ENCODE measurements at places on chromosomes 11 and 22. TPM values are rescaled to one million over a fixed set of nuclear protein-coding genes. Genes with fewer than 3 reads are reported as not detected.

The PRG3 gene
- total RNA-seq = not detected

The LDLRAD3 gene
- total RNA-seq = 5.8 TPM

The ALDH3B1 gene
- 12.3 TPM for total RNA-seq

- no peak overlapping the region for H3K4me3 ChIP-seq
- peak; percentile 76 for DNase-seq
- H3K27ac ChIP-seq = no peak overlapping the region
- no peaks in the 10 kb centered on the region for H3K36me3 ChIP-seq
Observed at GRCh38 chr11:45252134-45252856, 33.8 kb downstream of the SYT13 start.

DNA sequence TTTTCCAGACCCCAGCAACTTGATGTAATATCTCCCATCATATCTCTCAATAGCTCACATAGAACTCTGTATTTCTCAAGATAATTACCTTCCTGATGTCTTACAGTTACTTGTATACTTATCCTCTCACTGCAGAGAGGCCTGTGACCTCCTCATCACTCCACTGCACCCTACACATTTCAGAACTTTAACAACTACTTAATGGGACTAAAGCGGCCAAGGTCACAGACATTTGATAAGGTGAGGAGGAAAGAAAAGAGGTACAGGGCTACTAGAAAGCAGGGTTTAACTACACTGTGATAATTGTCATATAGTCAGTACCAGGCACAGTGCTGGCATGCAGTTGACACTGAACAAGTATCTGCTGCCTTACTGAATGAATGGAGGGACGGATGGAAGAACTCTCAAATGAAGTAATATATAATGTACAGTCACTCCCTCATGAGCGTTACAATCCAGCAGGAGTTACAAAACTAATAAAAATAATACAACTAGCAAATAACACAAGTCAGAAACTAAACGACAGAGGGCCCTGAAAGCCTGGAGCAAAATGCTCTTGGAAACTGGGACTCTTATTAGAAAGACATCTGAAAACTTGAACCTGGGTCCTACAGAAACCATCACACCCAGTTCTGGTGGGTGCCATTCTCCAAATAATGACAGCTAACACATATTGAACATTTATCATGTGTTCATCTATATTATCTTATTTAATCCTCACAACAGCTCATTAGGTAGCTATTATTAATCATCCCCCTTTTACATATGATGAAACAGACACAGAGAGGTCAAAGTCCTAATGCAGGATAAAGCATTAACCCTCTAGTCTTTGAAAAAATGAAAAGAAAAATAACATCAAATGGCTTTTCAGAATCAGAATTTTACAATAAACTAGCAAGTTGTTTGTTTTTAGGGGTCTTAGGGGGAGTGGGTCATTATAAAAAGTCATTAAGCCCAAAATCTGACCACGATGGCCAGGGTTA is 14.3 kb downstream of the PI4KA start:
- no peak for DNase-seq
- no peaks in the 10 kb centered on the region for H3K27me3 ChIP-seq
- no peak overlapping the region for H3K27ac ChIP-seq
- no peak overlapping the region for H3K4me3 ChIP-seq

- no peak overlapping the region for H3K27ac ChIP-seq
- H3K27me3 ChIP-seq = no peaks in the 10 kb centered on the region
- H3K4me3 ChIP-seq = no peak overlapping the region
- no peaks in the 10 kb centered on the region for H3K36me3 ChIP-seq
- H3K4me1 ChIP-seq = no peaks in the 10 kb centered on the region
Observed at GRCh38 chr22:40542821-40543540, 93.5 kb downstream of the MRTFA start.

GRCh38 chr11:60431251-60431650 is 1.9 kb downstream of the MS4A5 start:
- no peaks in the 10 kb centered on the region for H3K36me3 ChIP-seq
- H3K27me3 ChIP-seq = no peaks in the 10 kb centered on the region
- H3K4me3 ChIP-seq = no peak overlapping the region
- H3K27ac ChIP-seq = no peak overlapping the region

GRCh38 chr11:98874050-98874449 is 146.7 kb upstream of the CNTN5 start:
- DNase-seq = no peak
- no peaks in the 10 kb centered on the region for H3K4me1 ChIP-seq
- no peaks in the 10 kb centered on the region for H3K27me3 ChIP-seq
- no peaks in the 10 kb centered on the region for H3K36me3 ChIP-seq

GRCh38 chr22:20952544-20953341 is 14.3 kb upstream of the AIFM3 start:
- H3K27ac ChIP-seq = peak overlapping the region; percentile 13
- peaks cover 6% of the 10 kb centered on the region for H3K36me3 ChIP-seq
- DNase-seq = no peak
- H3K27me3 ChIP-seq = no peaks in the 10 kb centered on the region
- no peak overlapping the region for H3K4me3 ChIP-seq

DNA sequence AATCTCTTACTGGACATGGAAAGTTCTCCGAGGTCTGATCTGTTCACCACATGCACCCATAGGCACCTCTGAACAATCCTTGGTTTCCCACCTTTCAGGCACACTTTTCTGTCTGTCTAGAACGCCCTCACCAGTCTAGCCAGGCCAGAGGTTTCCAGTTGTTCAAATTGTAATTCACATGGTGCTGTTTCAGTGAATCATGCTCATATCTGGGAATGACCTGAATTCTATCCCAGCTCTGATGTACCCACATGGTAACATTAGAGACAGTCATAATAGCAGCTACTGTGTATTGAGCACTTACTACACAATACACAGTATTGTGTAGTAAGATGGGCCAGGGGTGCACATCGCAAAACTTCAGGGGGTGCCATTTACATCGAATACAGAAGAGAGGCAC is 138.2 kb downstream of the COMMD9 start:
- H3K4me1 ChIP-seq = no peaks in the 10 kb centered on the region
- DNase-seq = no peak
- H3K27me3 ChIP-seq = no peaks in the 10 kb centered on the region
- no peaks in the 10 kb centered on the region for H3K36me3 ChIP-seq

GRCh38 chr11:122187373-122188165 is 71.6 kb upstream of the BLID start:
- DNase-seq = no peak
- no peaks in the 10 kb centered on the region for H3K36me3 ChIP-seq
- no peaks in the 10 kb centered on the region for H3K27me3 ChIP-seq
- no peak overlapping the region for H3K27ac ChIP-seq
- no peaks in the 10 kb centered on the region for H3K4me1 ChIP-seq

DNA sequence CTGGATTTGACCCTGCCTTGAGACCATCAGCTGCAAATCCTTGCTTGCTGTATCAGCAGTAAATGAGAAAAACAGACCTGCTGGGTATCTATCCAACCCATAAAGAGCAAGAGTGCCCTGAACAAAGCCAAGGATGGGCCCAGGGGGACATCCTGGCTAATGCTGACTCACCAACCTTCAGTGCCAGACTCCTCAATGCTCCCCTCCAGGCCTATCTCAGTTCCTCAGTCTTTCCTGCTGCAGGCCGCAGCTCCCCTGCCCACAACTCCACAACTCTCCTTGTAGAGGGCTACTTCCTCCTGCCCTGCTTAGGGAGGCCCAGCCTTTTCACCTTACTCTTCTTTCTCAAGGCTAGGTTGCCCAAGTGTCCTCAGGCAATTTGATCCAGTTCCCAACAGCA is 2.6 kb downstream of the LAMTOR1 start:
- H3K4me1 ChIP-seq = peaks cover 11% of the 10 kb centered on the region
- no peaks in the 10 kb centered on the region for H3K27me3 ChIP-seq
- peaks cover 20% of the 10 kb centered on the region for H3K36me3 ChIP-seq
- H3K27ac ChIP-seq = no peak overlapping the region
- DNase-seq = no peak

DNA sequence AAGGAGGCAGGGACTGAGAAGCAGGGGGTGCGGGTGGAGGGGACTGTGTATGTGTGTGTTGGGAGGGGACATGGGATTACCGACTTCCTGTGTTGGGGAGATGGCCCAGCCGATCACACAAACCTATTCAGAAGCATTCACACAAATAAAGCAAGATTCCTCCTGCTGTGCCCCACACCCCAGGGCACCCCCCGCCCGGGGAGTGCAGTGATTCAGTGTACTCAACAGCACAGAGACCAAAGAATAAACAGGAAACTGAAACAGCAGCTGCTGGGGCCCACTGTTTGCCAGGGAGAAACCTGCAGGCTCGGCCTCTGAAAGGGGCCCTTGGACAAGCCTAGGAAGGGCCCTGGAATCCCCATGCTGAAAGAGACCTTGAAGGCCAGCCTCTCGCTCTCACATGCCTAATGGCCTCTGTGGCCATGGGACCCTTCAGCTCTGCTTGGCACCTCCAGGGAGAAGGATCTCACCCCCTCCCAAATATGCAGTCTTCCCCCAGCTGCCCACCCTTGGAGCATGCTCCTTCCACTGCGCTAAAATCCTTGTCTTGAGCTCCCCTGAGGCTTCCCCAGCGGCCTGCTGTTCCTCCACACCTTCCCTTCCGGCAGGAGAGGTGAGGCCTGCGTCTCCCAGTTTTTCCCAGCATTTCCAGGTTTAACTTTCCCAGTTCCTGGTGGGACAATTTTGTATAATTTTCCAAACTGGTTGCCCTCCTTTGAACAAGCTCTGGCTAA is 72.9 kb downstream of the CSNK2A3 start:
- no peaks in the 10 kb centered on the region for H3K36me3 ChIP-seq
- no peak overlapping the region for H3K27ac ChIP-seq
- no peaks in the 10 kb centered on the region for H3K4me1 ChIP-seq
- DNase-seq = no peak

The MUC2 gene
- 0.57 TPM for total RNA-seq

DNA sequence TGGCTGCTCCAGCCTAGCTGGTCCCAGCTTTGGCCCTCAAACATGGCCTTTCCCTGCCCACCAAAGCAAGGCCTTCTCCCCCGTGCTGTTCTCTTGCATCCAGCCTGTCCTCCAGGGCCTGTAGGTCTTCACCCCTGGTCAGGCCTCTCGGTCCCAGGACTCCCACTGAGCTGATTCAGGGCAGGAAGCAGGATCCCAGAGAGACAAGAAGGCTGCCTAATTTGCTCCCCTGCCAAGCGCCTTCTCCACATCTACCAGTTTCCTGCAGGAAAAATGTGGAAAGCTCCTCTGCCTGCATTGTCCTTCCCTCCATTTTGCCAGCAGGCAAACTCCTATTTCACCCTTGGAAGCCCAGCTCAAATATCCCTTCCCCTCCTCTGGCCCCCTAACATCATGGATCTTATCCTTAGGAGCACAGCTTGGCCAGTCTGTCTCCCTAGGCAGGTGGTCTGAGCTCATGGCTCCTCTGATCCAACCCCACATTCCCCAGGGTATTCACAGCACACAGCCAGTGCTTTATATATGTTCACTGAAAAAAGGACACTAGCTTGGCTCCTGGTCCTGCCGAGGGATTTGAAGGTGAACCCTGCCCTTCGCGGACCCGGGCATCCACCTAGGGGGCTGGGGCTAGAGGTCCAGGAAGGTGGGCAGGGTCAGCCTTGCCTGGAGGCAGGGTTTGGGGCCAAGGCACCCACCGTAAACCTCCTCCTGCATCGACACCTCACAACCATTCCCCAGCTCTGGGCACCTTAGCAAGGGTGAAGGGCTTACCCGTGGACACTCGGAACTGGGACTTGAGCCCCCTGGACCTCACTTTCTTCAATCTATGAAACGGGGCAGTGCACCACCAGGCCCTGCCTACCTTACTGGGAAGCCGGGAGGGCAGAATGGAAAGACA is 968 bp downstream of the RHBDD3 start:
- H3K4me3 ChIP-seq = peak overlapping the region; percentile 79
- no peaks in the 10 kb centered on the region for H3K36me3 ChIP-seq

DNA sequence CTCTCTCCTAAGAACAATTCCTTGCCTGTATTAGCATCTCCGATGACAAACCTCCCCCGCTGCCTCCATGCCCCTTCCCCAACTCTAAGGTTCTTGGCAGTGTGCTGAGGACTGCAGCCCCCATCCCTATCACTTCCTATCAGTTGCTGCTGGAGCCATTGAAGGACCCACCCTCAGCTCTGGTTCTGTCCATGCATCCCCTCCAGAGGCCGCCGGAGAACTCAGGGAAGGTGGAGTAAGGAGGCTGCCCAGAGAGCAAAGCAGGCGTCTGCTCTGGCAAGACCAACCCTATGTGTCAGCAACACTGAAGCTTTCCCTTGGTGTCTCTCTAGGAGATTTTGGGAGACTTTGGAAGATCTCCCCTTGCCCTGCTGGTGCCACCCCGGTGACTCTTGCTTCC is 1139.5 kb downstream of the TBC1D22A start:
- H3K4me3 ChIP-seq = no peak overlapping the region
- no peak overlapping the region for H3K27ac ChIP-seq
- H3K4me1 ChIP-seq = no peaks in the 10 kb centered on the region
- no peaks in the 10 kb centered on the region for H3K36me3 ChIP-seq

The PCF11 gene
- total RNA-seq = 22.1 TPM

The LGALS1 gene
- 15.9 TPM for total RNA-seq

DNA sequence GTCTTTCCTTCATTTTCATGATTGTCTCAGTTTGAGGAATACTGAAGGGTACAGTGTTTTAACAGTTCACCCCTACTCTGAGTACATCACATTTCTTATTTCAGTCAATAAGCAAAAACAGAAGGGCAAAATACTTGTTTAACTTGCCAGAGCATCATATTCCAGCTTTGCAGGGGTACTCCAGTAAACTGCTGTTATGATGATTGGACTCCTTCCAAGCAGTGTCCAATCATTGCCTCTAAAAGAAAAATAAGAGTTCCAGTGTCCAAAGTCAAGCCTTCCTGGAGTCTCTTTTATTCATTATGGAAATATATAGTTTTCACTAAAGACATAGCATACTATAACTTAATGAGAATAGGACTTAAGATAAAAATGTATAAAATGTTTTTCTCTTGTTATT is 105.1 kb downstream of the FANCF start:
- H3K4me3 ChIP-seq = no peak overlapping the region
- H3K27ac ChIP-seq = no peak overlapping the region
- no peaks in the 10 kb centered on the region for H3K4me1 ChIP-seq
- no peaks in the 10 kb centered on the region for H3K36me3 ChIP-seq
- DNase-seq = no peak
- H3K27me3 ChIP-seq = no peaks in the 10 kb centered on the region

- no peak for DNase-seq
- peaks cover 10% of the 10 kb centered on the region for H3K4me1 ChIP-seq
- no peaks in the 10 kb centered on the region for H3K36me3 ChIP-seq
Observed at GRCh38 chr11:35036639-35037038, 102.3 kb upstream of the CD44 start.

- no peaks in the 10 kb centered on the region for H3K27me3 ChIP-seq
- no peak overlapping the region for H3K4me3 ChIP-seq
- H3K36me3 ChIP-seq = no peaks in the 10 kb centered on the region
- DNase-seq = no peak
- H3K27ac ChIP-seq = no peak overlapping the region
Observed at GRCh38 chr11:110519796-110520195, 90.0 kb downstream of the FDX1 start.

The OR8G5 gene
- not detected for total RNA-seq

GRCh38 chr22:49716441-49716840 is 111.2 kb downstream of the BRD1 start:
- no peaks in the 10 kb centered on the region for H3K4me1 ChIP-seq
- no peak overlapping the region for H3K4me3 ChIP-seq
- no peaks in the 10 kb centered on the region for H3K36me3 ChIP-seq
- H3K27ac ChIP-seq = no peak overlapping the region
- H3K27me3 ChIP-seq = no peaks in the 10 kb centered on the region

- H3K27ac ChIP-seq = peak overlapping the region; percentile 37
- no peaks in the 10 kb centered on the region for H3K27me3 ChIP-seq
- peak; percentile 61 for DNase-seq
- peaks cover 46% of the 10 kb centered on the region for H3K4me1 ChIP-seq
Observed at GRCh38 chr11:93740031-93740729, 1.1 kb downstream of the TAF1D start.

The MYRF gene
- 43.9 TPM for total RNA-seq

- no peak overlapping the region for H3K27ac ChIP-seq
- no peak for DNase-seq
- no peaks in the 10 kb centered on the region for H3K4me1 ChIP-seq
- no peaks in the 10 kb centered on the region for H3K36me3 ChIP-seq
- no peak overlapping the region for H3K4me3 ChIP-seq
Observed at GRCh38 chr11:97772705-97773104, 1248.0 kb upstream of the CNTN5 start.

The PHETA2 gene
- 9.2 TPM for total RNA-seq

The NRIP3 gene
- total RNA-seq = 0.16 TPM
